ENCODE measurements at places on chromosomes 1 and 21. TPM values are rescaled to one million over a fixed set of nuclear protein-coding genes. Genes with fewer than 3 reads are reported as not detected.

- DNase-seq = no peak
These were observed 27.6 kb downstream of the CRP start for GRCh38 chr1:159686599-159687299.

- DNase-seq = no peak
These were observed 41.3 kb upstream of the DMBX1 start for GRCh38 chr1:46448109-46448911.

DNA sequence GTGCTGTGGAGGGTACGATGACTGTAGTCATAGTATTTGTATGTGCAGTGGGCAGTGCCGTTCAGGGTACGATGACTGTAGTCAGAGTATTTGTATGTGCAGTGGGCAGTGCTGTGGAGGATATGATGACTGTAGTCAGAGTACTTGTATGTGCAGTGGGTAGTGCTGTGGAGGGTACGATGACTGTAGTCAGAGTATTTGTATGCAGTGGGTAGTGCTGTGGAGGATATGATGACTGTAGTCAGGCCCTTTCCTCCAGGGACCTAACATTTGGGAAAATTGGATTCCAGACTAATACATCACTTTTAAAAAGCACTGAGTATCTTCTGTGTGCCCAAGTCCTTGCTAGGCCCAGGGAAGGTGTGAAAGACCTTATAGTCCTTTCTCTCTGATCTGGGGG, 2.9 kb downstream of the ZNF672 start:
- DNase-seq = no peak

DNA sequence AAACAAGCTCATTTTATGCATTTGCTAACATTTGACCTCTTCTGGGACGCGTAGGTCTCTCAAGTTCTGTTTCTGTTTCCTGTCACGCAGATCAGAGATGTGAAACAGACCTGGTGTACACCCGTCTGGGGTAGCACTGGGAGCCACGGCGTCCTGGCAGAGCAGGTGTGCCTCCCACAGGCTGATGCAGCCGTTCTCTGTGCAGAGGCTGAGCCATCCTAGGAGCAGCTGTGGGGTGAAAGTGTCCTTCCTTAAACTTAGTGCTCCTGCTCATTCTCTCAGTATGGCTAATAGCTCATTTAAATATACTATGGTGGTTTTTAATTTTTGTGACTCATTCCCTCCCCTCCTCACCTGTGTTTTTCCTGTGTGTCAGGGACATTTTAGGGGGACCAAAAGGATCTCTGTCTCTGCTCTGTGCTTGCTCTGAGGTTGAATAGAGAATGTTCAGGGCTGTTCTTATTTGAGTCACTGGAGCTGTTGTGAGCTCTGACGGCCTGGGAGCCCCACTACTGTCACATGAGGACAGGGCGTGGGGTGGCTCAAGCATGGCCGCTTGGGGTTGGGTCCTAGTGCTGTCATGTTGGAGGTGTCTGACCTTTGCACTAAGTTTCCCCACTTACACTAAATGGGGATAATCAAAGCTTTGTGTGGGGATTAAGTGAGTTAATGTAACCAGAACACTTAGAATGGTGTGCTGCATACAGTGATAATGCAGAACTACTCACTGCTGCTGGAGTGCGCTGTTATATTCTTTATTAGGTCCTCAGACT, 43.0 kb downstream of the GALNT2 start:
- DNase-seq = no peak

- DNase-seq = no peak
These were observed 8.3 kb upstream of the C1orf198 start for GRCh38 chr1:230876660-230877059.

- DNase-seq = no peak
These were observed 96.7 kb upstream of the HP1BP3 start for GRCh38 chr1:20883766-20884165.

- no peak for DNase-seq
These were observed 7.4 kb upstream of the ASCL5 start for GRCh38 chr1:201134405-201134804.

- no peak for DNase-seq
These were observed 52.5 kb downstream of the CHRM3 start for GRCh38 chr1:239438891-239439290.

- no peak for DNase-seq
These were observed 61.3 kb upstream of the DIP2A start for GRCh38 chr21:46397211-46397905.

DNA sequence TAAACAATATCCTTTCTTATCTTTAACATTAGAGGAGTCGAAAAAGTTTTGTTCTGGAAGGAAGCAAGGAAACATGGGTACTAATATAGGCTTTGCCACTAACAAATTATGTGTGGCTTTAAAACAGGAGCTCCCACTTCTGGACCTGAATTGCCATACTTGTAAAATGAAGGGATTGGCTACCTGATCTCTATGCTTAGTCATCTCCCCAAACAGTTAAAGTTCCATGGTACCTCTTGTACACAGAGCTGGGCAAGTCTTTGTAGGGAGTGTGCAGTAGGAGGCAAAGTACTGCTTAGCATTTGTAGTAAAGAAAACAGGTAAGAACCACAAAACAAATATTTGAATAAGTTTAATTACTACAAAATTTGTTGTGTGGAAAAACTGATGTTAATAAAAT, 81.3 kb downstream of the MAST2 start:
- DNase-seq = no peak

DNA sequence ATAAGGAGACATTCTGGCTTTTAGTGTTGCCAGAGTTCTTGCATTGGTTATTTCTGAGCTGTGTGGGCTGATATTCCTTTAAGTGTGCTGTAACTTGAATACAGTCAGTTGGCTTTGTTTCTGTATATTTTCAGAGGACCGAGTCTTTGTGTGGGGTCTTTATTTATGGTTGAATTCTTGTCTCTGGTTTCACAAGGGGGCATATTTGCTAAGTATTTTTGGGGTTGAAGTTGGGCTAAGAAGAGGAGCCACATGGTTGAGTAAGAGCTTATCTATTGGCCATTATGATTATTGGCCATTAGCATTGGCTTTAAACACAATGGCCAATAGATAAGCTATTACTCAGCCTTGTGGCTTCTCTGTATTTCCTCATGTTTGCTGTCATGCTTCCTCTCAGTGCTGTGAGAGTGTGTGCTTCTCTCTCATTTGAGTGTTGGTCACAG, 26.3 kb upstream of the PTGFR start:
- no peak for DNase-seq

DNA sequence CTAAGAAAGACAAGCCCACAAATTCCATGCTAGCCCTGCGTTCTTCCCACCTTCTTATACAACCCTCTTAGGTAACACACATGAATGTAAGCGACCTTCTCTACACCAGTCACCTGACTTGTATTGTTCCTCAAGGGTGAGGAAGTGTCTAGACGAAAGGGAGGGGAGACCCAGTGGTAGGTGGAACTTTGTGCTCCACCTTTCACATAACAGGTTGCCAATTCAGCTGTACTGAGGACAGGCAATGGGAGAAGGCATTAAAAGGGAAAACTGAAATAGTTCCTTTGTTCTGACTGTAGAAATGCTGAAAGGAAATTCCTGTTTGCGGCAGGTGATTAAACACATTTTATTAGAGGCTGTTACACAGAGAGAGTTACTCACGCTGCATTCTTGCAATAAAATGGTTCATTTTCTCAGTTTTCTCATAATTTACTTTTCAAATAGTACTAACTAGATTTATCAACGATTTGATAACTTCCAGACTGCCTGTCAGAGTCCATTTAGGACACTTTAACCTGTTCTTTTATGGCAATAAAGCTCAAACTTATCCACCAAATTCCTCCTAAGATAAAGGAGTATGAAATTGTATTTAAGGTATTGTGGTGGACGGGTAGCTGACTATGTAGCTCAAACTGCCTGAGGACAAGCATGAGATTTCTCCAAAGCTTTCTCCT, 17.8 kb upstream of the CHRM3 start:
- no peak for DNase-seq

DNA sequence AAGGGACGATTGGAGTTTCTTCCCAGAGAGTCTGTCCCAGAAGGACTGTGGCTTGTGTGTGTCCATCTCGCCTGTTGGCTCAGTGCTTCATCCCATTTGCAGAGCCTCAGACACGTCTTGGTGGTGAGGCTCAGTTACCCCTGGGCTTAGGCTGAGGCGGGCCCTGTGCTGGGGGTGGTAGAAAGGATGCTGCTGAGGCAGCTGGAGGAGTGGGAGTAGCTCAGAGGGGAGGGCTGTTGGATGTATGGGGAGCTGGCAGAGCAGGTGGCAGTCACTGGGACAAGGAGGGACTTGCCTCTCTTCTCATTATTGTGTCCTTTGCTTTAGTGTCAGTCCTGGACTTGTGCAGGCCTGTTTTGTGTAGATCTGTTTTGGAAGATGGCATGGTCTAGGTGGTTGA, 7.3 kb upstream of the MIIP start:
- DNase-seq = no peak

GRCh38 chr1:226095286-226095685, 32.8 kb downstream of the H3-3A start:
- no peak for DNase-seq

- no peak for DNase-seq
These were observed 15.7 kb downstream of the GPR157 start for GRCh38 chr1:9112961-9113880.

GRCh38 chr1:222923506-222923905, 108.7 kb downstream of the DISP1 start:
- no peak for DNase-seq

DNA sequence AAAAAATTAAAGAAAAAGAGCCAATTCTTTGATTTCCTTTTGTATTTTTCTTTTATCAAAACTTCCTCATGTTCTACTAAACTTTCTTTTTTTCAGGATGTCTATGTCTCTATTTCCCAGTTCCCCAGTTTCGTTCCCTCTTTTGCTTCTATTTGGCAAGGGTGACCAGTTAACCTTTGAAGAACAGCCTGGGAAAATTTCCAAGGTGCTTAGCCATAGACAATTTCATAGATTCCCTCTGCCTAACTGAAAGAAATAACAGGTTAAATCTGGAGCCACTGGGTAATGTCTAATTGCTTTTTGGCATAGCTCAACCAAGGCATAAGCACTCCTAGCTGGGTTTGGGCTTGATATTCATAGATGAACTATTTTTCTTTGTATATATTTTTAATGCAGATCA, 272.3 kb downstream of the ADGRL2 start:
- no peak for DNase-seq

DNA sequence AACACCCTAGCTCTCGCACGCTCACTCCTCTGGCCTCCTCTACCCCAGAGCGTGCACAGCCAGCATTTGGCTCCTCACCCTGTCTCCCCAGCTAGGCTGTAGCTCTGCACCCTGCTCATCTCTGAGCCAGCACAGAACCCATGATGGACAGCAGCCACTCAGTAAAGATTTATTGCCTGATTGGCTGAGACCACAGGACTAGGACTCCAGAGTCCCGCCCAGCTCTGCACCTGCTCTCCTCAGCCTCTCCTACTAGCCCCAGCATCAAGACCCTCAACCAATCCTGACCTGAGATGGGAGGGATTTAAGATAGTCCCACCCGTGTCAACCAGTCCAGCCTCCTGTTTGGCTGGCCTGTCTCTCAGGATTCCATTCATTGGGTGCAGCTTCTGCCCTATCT, 9.3 kb downstream of the C1QB start:
- no peak for DNase-seq

- peak; percentile 70 for DNase-seq
These were observed 20.9 kb upstream of the ATP5PO start for GRCh38 chr21:33936301-33937038.

- no peak for DNase-seq
These were observed 22.6 kb upstream of the IL20 start for GRCh38 chr1:206842854-206843253.

DNA sequence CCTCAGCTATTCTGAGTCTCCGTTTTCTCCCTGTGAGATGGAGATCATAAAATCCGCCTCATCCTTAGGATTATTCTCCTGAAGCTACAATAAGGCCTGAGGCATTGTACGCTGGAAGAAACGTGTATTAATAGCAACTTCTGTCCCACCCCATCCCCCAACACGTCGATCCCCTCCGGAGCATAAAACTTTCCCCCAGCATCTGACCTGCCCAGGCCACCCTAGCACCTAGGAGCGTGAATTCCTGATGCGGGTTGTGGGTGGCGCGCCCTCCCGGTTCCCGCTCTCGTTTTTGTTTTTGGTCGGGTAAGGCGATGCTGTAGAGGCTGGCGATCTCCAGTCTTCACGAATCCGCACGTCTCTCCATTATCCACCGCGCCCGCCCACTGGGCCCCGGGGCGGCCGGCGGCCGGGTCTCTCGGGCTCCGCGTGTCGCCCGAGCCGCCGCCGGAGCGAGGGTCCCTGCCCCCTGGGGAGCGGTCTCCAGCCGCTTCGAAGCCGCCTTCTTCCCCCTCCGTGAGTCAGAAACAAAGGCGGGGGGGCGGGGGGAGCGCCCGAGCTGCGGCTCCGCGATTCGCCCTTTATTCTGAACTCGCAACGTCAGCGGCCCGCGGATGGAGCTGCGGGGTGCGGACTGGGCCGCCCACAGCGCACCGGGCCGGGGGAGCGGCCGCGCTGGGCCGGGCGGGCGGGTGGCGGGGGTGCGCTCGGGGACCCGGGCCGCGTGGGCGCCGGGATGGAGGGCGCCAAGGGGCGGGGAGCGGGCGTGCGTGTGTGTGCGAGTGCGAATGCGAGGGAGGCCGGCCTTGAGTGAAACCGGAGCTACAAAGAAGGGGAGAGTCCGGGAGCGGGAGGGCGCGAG, at the start of gene PLEKHO1:
Gene PLEKHO1 (plus strand): TSS at position 646 of the 862 bp plus-strand sequence. CDS start 342 bp downstream, outside the sequence.
- peak; percentile 55 for DNase-seq

DNA sequence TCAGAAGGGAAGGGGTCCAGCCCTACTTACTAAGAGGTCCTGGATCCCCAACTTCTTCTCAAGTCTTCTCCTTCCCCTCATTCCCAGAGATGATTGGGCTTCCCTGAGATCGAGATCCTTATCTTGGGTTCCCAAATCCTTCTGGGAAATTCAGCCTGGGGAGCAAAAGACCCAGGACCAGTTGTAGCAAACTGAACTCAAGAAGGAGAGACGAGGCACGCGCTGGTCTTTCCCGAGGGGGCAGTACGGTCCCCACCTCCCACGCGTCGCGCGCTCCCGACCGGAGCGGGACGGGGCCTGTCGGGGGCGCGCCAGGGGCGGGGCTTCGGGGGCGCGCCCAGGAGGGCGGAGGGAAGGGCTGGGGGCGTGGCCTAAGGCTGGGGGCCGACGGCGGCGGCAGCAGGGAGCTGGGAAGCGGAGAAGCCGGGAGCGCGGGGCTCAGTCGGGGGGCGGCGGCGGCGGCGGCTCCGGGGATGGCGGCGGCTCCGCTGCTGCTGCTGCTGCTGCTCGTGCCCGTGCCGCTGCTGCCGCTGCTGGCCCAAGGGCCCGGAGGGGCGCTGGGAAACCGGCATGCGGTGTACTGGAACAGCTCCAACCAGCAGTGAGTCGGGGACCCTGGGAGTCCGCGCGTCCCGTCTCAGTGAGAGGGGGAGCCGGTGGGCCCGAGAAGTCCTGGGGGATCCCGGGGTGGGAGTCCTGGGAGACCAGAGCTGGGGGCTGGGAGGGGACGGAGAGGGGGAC, at the start of gene EFNA3:
Gene EFNA3 (plus strand): TSS at position 369 of the 741 bp plus-strand sequence. CDS start 105 bp downstream, at position 474.
- DNase-seq = peak; percentile 85

HPCAL4 gene
- total RNA-seq = 46.6 TPM

CFAP126 gene
- total RNA-seq = not detected

IL20 gene
- total RNA-seq = not detected

MX1 gene
- total RNA-seq = 74.1 TPM

AGO3 gene
- 27.2 TPM for total RNA-seq

NES gene
- 0.03 TPM for total RNA-seq

TRIM63 gene
- not detected for total RNA-seq

PIK3R3 gene
- total RNA-seq = 0.75 TPM

HMCN1 gene
- under 0.01 TPM for total RNA-seq

KCNH1 gene
- total RNA-seq = not detected

FNDC10 gene
- total RNA-seq = 11.3 TPM

REN gene
- not detected for total RNA-seq

KRTCAP2 gene
- total RNA-seq = 97.4 TPM

HSPA13 gene
- total RNA-seq = 36.7 TPM

LEMD1 gene
- total RNA-seq = not detected

TMEM54 gene
- not detected for total RNA-seq

CD84 gene
- total RNA-seq = 32.3 TPM

RHBDL2 gene
- total RNA-seq = not detected

Measured in naive thymus-derived CD4-positive, alpha-beta T cell (primary cell).